Activated T-cell treated with anti-CD3 and anti-CD28 coated beads for 24 hours (primary cell): ENCODE measurements at places on chromosomes 4 and X.

- DNase-seq, result no peak
Measured at GRCh38 chr4:130146773-130147172, 1050.8 kb downstream of the C4orf33 start.

DNA sequence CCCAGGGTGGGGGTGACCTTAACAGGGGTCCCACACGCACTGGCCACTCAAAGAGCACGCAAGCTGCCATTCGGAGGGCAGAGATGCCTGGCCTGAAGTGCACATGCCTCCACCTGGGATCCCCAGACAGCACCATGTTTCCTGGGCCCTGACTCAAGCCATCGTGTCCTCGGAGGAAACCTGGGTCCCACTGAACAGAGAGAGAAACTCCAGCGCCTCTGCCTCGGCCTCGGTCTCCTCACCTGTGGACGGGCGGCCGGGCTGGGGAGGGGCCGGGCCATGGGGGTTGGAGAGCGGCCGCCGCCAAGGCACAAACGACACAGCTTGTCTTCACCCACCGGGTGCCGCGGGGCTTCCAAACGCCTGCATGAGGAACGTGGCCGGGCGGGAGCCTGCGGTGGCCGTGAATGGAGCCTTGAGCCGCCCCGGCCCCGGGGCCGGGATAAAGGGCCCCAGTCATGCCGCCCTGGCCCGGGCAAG is 30.0 kb upstream of the FGFR3 start:
- no peak for DNase-seq

DNA sequence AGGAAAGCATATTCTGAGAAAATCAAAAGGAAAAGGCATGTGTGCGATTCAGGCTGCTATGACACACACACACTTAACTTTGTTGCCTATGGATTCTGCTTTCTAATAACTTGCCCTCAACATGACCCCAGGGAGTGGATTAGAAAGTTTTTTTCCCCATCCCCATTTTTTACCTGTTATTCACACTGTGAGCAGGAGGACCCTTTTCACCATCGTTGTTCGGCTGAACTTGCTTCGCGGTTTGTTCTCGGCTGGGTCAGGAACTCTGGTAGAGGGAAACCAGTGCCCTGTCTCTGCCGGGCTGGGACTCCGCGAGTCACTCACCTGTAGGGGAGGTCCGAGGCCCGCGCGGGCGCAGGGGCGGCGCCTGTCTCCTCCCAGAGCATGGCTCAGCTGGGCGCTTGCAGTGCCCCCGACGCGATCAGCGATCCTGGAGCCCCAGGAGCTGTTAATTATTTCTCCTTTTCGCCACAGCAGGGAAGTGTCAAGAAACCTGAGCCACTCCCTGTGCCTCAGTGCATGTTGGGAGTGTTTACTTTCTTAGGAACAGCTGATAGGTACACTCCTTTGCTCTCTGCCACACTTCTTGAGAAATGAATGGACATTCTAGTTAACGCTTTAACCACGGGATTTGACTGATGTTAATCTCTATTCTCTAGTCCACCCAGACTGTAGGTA is at the start of gene RASSF6:
Gene RASSF6 (minus strand): TSS at position 322 of the 678 bp plus-strand sequence. CDS start 8,641 bp downstream, outside the sequence.
- DNase-seq, result no peak

GRCh38 chr4:6200011-6200921 is at the start of gene JAKMIP1:
JAKMIP1 (minus strand) TSS chr4:6200549; CDS start chr4:6112850, 87,699 bp downstream.
- peak; percentile 77 for DNase-seq

GRCh38 chr4:3523628-3524221 is 8.5 kb downstream of the LRPAP1 start:
- DNase-seq, result no peak

DNA sequence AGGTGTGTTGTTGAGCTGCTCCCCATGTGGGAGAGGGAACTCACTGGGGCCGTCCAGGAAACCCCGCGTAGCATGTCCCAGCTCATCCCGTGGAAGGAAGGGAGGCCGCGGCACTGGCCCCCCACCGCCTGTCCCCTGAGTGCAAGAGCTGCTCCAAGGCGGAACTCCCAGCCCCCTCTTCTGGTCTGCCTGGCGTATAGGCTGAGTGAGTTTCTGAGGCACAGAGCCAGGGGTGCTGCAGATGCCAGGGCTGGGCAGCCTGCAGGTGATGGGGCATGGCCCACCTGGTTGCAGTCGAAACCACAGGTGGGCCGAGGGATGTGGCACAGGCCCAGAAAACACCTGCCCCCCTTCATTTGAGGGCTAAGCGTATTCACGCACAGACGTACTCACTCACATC is 49.6 kb downstream of the ABLIM2 start:
- DNase-seq, result no peak

GRCh38 chr4:123667496-123667895 is 270.9 kb downstream of the SPRY1 start:
- no peak for DNase-seq

- no peak for DNase-seq
Measured at GRCh38 chrX:130147631-130148030, 18.0 kb downstream of the AIFM1 start.

DNA sequence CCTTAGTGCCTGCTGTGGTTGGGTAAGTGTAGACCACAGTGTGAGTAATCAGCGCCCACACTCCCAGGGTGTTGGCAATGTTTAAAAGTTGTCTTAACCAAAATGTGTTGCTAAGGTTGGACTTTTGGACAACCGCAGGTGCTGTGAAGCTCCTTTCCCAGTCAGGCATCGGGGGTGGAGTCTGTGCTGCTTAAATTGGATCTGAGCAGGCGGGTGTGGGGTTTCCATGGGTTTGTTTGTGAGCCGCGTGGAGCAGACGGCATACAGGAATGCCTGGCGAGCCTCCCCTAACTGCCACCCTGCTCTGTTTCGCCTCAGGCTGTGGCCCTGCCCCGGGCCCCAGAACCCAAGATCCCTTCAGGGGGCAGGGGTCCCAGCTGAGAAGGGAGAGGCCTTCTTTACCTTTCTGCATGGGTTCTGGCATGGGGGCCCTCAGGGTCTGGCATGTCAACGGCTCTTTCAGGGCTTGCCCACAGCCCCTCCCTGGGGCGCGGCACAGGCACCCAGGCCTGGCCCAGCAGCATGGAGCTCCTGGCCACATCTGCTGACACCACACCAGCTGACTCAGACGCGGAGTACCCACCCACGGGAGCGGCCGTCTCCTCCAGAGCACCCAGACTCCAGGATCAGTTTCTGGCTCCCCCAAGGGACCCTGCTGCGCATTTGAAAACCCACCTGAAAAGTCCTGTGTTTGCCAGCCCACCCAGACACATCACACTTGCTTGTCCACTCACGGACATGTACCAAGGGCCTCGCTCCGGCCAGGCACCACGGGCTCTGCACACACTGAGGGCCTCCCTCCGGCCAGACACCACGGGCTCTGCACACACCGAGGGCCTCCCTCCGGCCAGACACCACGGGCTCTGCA is 5.1 kb upstream of the SPON2 start:
- no peak for DNase-seq

GRCh38 chrX:74922922-74923543 is 2.2 kb downstream of the NEXMIF start:
- no peak for DNase-seq

DNA sequence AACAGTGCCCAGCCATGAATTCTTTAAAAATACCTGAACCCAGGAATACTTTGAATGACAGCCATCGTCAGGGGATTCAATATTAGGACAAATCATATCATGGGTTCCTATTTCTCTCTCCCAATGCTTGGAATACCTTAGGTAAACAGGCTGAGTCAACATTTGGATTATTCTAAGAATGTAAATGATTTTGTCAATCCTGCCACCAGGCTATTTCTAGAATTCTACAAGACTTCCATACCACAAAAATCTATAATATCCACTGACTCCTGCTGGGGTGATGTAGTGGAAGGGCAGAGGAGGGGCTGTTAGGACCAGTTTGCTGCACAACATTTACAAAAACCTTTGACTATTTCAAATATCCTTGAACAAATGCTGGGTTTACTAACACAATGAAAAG is 65.2 kb downstream of the IGFBP7 start:
- DNase-seq, result no peak

- no peak for DNase-seq
Measured at GRCh38 chrX:118074196-118074595, 42.4 kb downstream of the KLHL13 start.

DNA sequence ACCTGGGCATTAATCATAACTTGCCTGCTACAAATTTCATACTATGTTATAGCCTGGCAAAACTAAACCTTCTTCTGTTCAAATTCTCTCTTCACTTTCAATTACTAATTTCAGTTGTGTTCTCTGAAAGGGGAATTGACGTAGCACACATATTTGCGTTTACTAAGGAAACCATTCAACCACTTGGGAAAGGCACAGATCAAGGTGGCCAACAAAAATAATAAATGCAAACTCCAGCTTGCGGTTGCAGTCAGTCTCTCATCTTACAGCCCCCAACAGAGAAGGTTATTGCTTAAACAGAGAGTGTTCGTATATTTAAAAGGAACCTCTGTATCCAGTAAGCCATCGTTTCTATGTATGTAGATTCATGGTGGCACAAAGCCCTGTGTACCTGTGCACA is 4.0 kb downstream of the SRPX start:
- no peak for DNase-seq

DNA sequence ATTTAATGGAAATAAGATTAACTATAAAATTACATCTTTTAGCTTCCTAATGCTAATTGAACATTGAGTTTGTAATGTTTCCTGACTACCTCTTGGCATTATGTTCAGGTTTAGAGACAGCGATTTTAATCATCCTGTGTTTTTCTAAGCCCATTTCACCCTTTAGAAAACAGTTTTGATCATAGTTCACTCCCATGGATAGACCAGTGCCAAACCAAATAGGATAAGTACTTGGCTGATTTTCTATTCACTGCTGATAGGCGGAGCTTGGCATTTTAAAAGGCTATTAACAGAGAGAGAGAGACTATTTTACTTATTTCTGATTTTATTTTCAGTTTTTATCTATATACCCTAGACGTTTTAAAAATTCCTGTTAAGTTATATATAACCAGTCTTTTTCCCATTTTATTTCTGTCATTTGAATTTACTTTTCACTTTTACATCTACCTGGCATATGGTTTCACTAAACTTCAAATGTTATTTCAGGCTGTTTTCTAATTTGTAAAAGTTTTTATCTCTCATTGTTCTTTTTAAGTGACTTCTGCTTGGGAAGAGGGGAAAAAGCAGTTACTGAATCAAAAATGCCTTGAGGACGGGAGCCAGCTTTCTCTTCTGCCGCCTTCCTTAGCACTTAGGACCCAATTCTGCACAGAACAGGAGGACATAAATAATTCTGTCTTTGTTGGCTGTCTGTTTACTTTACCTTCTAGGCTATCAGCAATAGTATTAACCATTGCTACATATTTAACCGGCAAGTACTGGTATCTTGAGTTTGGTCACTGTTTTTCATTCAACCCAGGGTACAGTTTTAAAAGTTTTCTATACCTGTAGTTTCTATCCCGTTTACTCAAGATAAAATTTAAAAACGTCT is 46.4 kb downstream of the SGMS2 start:
- DNase-seq, result no peak

DNA sequence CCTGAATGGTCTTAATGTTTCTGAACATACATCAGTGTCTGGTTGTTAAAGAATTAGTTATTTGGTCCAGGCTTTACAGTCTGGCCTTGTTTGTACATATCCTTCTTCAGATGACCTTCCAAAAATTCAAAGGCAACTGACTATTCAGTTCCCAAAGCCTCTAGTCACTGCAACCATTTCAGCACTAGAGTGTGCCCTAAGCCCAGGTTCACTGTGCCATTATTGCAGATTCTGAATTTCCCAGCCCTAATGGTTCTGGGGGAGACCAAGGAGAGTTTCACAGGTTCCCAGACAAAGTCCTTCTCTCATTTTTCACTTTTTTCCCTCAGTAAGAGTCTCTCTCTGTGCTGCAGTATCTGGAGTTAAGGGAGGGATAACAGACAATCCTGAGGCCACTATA is 235.8 kb downstream of the TRAM1L1 start:
- DNase-seq, result no peak

DNA sequence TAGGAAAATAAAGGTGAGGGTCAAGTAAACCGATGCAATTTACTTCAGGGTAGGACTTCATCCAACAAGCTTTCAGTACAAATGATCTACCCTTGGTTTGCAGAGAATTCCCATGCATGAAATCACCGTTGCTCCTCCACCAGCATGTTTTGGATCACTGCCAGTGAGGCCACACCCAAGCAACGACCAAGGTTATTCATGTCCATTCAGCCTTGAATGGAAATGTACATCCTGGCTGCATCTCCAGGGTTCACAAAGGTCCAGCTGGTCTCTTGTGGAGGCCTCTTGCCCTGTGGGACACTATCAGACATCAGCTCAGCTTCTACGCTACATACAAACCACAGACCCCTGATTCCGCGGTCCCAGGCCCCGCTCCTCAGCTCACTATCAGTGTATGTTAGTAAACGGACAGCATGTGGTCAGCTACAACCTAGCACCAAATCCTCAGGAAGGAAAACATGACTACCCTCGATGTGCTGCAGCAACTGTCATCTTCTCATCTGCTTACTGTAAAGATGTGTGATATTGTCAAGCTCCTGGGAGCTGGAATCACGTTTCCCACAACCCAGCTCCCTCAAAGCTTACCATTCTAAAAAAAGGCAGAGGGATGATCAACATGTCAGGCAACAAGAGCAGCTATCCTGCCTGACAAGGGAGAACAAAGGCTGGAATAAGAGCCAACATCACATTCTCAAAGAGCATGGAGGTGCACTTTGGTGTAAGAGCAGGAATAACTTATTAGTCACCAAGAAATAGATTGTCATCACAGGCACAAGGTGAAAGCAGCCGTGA is 4.9 kb downstream of the LYAR start:
- DNase-seq, result no peak

DNA sequence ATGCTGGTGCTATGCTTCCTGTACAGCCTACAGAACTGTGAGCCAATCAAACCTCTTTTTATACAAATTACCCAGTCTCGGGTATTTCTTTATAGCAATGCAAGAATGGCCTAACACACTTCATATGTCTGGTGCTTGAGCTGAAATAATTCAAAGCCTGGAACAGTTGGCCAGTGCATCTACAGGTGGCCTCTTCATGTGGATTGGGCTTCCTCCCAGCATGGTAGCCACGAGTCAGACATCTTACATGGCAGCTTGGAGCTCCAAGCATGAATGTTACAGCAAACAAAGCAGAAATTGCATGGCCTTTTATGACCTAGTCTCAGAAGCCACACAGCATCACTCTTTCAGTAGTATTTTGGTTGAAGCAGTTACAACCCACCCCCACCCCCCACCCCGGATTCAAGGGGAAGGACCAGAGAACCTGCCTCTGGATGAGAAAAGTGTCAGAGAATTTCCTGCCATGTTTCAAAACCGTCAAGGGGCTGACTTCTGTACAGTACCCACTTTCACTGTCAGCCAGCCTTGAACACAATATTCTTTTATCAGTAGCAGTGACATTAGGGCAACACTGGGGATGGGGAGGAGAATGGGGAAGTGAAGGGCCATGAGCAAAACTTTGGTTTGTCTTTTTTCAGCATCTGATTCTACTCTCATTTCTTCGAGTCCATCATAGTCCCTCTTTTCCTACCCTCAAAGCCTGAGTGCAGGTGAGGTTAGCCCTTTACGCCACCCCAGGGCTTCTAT is 368.7 kb downstream of the BCOR start:
- no peak for DNase-seq

DNA sequence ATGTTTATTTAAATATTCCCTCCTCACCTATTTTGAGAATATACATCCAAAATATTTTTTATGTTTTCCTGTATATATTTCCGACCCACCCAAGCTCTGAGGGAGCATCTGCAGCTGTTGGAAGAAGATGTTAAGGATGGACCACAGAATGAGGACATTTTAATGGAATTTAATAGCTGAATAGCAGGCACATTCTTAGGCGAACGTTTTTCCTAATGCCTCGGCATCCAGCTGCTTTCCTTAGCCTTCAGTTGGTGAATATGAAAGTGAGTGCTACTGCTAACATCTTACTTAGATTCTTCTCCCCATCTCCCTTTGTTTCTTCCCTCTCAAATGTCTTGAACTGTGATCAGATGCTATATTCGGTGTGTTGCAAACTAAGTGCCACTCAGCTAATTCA is 158.0 kb upstream of the CTSO start:
- no peak for DNase-seq
